ENCODE measurements at places on chromosomes 4 and X.

DNA sequence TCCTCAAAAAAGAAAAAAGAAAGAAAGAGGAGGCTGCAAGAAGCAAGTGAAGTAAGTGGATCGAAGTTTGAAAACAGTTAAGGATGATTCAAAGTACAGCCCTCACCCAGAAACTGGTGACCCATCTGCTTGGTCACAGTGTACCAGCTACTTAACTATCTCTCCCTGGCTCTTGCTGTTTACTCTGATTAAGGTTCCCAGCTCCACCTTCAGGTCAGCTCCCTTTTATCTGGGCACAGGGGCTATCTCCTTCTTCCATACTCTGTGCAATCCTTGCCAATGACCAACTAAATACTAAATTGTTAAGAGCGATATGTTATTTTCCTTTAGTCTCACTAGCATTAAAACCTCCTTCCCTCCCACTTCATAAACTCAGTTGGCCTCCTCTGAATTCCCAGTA lies 81.5 kb upstream of the SMIM10 start:
- DNase-seq: no peak

DNA sequence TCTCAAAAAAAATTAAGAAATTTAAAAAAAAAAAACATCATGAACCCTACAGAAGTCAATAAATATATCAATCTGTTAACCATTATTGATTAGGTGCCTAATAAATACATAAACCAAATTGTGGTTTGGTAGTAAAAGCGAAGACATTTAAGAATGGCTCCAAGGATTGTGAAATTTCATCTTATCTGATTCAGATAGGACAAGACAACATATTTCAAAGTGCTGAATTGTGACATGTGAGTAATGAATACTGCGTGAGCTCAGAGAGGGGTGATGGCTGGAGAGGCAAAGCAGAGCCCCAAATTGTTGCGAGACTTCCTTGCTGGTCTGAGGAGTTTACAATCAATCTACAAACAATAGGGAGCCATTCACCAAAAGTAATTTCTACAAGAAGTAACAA lies 8.2 kb downstream of the AMBN start:
- no peak for DNase-seq

DNA sequence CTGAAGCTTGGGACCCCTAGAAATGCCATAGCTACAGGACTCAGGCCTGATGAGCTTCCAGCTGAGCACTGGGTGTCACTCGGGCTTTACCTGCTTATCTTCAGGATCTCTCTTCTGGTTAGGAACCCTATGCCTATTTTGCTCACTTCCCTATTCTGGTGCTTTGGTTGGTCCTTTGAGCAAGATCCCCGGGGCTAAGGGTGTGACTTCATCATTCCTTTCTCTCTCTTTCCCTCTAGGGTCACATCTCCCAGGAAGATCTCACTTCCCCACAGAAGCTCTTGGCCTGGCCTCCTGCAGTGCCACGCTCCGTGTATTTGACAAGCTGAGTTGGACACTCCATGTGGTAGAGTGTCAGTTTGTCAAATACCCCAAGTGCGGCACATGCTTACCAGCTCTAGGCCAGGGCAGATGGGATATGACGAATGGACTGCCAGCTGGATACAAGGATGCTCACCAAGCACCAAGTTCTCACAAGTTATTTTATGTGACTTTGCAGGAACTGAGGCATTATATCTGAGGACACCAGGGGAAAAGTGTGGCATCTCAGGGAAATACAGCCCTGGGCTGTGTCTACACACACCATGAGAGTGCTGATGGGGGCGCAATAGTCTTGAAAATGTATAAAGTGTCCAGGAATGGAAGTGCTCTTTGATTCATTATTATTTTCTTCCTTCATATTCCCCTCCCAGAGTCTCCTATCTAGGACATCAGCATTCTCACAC lies 21.1 kb downstream of the VSIG4 start:
- DNase-seq: no peak

DNA sequence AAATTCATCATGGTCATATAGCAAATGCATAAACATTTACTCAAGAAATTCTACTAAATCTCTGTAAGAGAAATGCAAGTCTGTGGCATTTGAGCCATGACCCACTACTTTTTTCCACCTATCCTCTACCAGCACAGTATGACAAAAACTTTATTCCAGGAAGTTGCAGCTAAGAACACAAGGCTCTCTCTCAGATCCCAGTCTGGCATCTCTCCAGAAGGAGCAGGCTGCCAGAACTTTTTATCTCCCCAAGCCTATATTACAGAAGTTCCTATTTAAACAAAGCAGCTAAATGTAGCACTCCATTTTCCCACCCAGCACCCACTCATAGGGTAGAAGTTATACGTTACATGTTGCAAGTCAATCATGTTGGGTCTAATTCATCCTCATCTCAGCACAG lies 49.3 kb upstream of the EPGN start:
- peak; percentile 82 for DNase-seq

DNA sequence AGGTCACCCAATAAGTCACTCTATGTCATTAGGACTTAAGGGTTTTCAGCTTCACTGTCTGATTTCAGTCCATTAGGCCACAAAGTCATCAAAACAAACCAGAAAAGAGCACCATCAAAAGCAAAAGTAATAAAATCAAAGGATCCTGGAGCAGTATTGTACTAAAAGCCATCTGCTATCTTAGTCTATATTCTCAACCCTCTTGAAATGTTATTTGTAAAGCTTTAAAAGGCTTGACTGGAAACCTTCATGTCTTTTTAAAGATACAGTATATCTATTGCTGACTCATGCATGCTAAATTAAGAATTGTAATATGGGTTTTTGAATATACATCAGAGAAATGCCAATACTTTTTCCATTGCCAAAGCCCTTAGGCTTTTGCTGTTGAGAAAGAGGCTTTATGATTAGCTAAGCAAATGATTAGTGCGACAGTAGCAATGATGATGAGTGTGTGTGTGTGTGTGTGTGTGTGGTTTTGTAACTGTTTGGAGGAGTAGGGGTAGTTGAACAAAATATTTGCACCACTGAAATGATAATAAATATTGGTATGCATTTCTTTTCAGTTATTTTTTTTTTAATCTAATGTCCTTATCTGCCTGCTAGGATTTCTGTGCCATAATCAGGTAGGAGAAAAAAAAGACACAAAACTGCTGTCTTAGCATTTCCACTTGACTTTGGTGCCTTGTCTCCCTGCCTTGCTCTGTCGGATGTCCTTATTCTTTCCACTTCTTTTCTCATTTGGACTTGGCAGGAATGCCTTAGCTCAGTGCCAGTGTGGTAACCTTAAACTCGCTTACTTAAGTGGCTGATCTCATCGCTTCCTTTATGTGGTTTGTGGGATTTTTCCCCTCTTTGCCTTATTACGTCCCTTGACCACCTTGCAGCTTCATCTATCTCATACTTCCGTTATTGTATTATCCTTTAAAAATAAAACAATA lies 119.7 kb downstream of the PCDH7 start:
- DNase-seq: no peak

GRCh38 chrX:11135564-11136185 lies 24.5 kb downstream of the HCCS start:
- no peak for DNase-seq

- peak; percentile 12 for DNase-seq
Measured at GRCh38 chrX:132463411-132463810, 25.4 kb downstream of the MBNL3 start.

DNA sequence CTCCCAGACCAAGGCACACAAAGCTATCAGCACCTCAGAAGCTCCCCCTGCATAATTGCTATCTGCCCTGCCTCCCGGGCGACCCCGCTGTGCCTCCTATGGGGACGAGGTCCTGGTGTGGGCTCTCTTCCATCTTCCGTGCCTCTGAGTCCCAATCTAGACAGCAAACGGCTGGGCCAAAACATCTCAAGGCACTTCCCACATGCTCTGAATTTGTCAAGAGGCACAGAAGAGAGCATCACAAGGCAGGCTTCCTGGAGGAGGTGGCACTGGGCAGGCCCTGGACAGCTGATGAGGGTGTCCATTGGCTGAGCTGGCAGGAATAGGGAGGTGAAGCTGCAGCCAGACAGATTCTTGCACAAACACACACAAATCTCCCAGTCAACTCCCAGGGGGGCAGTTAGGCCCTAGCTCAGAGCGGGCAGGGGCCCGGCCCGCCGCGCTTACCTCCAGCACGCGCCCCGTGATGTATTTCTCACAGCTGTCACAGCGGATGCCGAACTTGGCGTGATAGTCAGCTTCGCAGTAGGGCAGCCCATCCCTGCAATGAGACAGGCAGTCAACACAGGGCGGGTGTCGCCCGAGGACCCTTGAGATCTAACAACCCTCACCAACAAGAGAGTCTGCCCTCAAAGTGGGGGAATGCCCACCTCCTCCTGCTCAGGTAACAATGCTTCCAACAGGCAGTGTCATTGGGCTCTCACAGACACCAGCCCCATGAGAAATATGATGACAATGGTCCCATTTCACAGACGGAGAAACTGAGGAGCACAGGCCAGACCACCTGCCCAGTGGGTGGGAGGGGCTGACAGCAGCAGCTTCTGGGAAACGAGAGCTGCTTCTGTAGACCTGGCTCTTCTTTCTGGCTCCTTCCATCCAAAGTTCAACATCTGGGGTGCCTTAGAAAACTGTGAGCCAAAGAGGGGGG lies 81.2 kb downstream of the ABLIM2 start:
- no peak for DNase-seq

GRCh38 chr4:97942137-97942536 lies 201.1 kb downstream of the STPG2 start:
- DNase-seq: no peak

DNA sequence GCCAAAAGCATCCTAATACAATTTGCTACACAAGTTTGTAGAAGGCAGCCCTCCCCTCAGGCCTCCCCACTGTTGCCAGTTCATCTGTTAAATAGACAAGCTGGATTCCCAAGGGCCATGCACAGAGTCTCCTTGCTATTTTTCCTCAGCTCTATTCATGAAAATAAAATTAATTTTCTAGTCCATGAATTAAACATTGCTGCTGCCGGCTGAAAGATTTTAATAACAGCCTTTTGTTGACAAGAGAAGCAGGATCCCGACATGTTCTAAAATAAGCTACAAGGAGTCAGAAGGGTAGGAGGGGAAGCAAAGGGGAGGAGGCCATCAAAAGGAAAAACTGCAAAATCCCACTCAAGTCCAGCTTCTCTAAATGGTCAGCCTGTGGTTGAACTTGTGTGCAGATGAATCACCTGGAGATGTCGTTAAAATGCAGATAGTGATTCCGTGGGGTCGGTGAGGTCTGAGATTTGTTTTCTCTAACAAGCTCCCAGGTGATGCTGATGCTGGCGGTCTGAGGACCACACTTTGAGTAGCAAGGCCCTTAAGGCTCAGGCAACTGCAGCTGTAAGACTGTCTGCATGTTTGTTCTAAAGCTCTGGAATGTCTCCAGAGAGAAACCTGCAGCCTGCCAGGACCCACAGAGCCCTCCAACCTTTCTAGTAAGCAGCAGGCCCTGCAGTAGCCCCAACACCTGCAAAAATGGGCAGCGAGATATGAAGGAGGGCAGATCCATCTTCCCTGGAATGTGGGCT lies 9.4 kb downstream of the SCD5 start:
- no peak for DNase-seq

DNA sequence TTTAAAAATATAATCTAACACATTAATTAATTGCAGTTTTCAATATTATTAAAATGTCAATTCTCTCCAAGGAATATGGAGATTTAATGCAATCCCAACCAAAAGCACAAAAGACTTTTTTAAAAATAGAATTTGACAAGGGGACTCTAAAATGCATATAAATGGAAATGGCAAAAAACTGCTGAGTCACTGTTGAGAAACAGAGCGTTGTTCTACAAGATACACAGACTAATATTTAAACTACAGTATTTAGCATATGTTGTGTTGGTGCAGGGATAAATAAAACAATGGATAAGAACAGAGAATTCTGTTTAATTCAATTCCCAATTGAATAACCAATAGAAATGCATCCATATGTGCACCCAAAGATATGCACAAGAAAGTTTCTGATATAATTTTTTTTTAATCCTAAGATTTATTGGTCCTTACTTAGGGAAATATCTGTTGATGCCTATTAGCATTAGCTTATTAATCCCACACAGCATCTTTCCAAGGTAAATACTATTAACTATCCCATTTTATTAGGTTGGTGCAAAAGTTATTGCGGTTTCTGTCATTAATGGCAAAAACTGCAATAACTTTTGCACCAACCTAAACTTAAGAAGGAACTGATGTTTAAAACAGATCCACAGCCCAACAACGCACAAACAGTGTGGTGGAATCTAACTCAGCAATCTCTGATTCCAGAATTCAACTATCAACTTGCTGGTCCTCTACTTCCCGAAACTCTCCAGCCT lies 86.8 kb upstream of the VEGFC start:
- no peak for DNase-seq

DNA sequence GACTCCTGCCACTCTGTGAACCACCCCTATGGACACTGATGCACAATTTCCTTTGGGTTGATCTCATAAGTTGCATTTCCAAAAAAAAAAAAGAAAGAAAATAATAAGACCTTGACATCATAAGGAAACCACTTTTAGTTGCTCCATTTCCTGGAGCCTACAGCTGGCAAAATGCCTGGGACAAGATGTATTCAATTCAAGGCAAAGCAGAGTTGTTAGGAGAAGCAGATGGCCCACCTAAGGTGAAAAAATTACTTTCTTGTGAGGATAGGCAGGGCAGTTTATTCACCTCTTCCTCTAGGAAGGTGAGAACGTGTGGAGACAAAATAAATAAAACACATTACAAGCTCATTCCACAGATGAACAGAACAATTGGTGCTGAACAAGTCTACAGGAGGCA lies 14.1 kb upstream of the SCRG1 start:
- DNase-seq: no peak
